Stimulated activated CD4-positive, alpha-beta T cell treated with anti-CD3 and anti-CD28 coated beads, Interleukin-15, amount 100 ng/mL, for 1 hour (primary cell): ENCODE measurements at places on chromosomes 3 and 15.

DNA sequence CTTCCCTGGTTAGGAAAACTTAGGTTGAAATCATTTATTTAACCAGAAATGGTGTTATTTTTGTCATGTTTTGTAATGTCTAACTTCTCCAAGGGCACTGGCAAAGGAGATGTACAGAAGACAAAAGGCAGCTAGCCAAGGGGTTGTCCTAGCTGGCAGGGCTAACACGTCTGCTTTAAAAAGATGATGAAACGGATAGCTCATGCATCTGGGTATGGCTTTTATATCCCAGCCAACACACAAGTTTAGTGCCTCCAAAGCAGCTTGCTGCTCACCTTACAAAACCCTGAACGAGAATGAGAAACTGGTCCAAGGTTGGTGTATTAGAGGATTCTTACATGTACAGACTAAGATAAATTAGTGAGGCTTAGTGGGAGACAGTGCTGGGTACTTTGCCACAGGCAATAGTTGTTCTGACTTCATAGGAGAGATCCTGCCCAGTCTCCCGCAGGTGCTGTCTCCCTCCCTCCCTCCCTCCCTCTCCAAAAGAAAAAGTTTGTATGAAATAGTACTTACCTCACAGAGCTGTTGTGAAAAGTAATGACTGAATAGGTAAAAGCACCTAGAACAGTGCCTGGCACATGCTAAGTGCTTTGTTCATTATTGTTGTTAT lies 47.8 kb downstream of the KCNMB2 start:
- no peak for DNase-seq

DNA sequence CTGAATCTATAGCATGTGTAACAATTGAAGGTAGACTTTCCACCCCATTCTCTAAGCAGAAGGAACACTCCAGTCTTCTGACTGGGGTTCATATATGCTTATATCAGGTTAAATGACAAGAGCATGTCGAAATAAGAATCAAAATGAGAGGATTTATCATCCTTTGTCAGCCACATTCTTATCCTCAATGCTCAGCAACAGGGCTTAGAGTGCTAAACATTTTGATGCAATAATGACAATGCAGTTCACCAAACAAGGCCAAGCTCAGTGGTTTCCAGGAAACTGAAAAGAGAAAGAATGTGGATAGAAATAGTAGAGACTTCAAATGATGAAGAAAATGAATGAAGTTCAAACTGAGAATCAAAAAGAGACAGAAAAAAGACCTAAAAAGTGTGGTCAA lies 78.0 kb downstream of the FSIP1 start:
- DNase-seq: no peak

- DNase-seq: no peak
Observed at GRCh38 chr3:190031887-190032752, 88.6 kb downstream of the P3H2 start.

- DNase-seq: no peak
Observed at GRCh38 chr3:144105542-144105941, 133.9 kb downstream of the DIPK2A start.

- no peak for DNase-seq
Observed at GRCh38 chr15:101258238-101259144, 6.6 kb upstream of the CHSY1 start.

DNA sequence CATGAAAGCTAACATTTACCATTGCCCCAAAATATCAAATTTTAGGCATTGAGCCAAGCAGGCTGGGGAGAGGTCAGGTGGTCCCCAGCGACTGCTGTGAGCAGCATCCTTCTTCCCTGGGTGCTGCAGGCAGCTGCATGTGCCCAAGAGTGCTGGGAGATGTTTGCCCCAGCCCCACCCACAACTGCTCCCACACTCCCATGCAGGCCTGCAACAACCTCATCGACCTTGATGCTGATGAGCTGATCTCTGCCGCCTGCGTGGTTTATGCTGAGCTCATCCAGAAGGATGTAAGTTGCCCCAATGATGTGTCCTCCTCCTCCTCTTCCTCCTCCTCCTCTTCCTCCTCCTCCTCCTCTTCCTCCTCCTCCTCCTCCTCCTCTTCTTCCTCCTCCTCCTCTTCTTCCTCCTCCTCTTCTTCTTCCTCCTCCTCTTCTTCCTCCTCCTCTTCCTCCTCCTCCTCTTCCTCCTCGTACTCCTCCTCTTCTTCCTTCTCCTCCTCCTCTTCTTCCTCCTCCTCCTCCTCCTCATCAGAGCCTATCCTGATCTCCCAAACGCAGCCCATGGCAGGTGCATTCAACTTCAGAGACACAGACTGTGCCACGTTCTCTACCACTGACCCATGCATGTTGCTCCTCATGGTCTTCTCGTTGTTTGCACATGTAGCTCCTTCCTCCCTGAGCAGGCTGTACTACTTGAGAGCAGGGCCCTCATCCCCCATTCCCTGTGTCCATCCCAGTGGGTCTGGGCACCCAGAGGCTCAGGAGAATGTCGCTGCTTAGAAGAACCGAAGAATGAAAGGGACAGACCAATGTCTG lies 15.1 kb downstream of the TBC1D21 start:
- no peak for DNase-seq

- DNase-seq: no peak
Observed at GRCh38 chr3:145015253-145015652, 1043.6 kb downstream of the DIPK2A start.

- no peak for DNase-seq
Observed at GRCh38 chr3:44476963-44477311, 533 bp downstream of the ZNF445 start.

DNA sequence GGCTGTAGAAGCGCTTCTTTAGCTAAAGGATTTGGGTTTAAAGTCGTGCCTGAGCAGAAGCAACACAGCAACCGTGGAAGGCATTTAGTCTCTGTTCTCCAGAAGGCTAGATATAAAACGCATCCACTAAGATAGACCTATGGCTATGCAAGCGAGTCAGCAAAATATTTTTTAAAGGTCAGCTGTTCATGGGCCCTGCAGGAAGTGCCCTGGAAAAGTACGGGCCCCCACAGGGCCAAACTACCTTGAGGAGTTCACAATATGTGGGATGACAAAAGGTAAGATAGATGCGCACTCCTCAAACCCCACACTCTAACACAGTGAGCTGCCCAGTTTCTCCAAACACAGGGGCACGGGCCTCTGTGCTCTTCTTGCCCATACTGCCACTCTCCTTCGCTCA lies 261.6 kb downstream of the VPS13C start:
- DNase-seq: no peak

DNA sequence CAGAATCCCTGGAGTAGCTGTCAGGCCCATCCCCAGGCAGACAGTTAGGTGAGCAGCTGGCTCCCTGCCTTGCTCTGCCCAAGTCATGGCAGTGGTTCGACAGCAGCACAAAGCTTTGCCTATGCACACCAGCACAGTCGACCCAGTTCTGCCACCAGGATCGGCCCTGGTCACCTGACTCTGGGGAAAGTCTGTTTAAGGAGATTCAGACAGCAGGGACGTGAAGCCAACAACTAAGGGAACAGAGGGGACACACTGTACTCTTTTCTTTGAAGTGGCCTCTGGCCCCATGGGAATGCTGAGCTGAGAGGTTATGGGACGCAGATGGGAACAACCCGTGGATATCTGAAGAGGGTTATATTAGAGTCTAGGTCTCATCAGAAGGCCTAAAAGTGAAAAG lies 134.8 kb downstream of the CHDH start:
- DNase-seq: no peak

DNA sequence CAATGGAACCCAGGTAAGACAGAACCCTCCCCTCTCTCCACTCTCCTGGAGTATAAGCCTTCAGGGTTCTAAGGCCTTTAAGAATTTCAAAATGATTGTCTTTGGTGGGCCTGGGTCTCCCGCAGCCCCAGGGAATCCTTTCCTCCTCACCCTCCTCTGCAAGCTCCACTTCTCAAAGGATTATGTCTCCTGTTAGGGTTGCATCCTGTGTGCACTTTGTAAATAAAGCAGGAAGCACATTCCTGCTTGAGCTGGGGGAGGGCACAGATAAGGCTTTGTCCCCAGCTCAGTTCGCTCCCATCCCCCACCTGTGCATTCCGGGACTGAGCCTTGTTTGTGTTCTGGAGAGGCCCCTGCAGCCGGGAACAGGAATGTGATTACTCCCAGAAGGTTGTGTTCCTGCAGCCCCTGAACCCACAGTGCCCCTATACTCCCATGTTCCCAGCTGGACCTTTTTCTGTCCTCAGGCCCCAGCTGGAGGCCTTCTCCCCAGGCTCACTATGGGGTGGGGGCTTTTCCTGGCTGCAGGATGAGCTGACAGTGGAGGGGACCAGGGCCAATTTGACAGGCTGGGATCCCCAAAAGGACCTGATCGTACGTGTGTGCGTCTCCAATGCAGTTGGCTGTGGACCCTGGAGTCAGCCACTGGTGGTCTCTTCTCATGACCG lies 9.5 kb downstream of the TYRO3 start:
- DNase-seq: no peak

DNA sequence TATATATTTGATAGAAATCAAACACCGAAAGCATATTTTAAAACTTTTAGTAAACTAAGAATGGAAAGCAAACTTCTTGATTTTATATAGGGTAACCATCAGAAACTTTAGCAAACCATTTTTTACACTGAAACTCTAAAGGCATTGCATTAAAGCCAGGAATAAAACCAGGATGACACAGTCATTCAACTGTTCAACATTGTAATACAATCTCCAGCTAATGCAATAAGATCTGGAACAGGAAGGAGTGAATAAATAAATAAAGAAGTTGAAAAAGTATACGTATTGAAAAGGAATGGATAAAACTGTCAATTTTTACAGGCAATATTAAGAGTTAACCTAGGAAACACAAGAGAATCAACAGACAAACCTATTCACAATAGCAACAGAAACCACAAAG lies 181.9 kb upstream of the TTC14 start:
- no peak for DNase-seq
